ENCODE measurements at places on chromosomes 5 and 9.

- no peak for DNase-seq
These were observed 148.8 kb downstream of the IRX2 start for GRCh38 chr5:2602451-2603271.

DNA sequence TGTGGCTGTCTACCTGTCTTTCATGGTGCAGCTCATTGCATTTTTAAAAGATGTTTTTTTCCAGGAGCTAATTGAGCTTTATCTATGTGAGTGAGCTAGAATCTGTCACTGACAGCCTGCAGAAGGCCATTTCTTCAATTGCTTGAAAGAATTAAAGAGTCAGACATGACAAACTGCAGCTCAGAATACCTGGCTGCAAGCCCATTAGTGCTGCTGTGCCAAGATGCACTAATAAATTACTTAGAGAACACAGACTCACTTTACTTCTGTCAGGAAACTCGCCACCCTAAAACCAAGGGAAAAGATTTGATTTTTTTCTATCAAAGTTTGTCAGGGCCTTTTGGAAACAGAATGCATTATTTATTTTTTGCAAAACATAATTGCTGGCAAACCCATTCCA lies 368.3 kb downstream of the CAAP1 start:
- no peak for DNase-seq

DNA sequence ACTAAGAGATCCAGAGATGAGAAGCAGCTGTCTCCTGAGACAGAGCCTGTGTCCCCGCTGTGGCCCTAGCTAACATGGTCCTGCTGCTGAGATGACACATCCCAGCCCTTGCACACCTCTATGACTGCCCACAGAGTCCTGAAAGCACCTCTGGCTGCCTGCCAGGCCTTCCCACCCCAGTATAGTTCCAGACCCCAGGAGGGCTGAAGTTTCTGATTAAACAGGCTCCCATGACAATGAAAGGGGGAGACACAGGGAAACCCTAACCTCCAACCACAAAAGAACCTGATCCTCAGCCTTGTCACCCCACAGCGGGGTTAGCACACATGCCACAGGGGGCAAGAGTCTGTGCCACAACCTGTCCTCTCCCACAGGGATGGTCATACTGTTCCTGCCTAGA lies 15.6 kb downstream of the CIZ1 start:
- no peak for DNase-seq

GRCh38 chr5:40171971-40172370 lies 507.7 kb upstream of the PTGER4 start:
- no peak for DNase-seq

- DNase-seq, result peak; percentile 85
These were observed 20.3 kb downstream of the PTPA start for GRCh38 chr9:129131300-129132145.

GRCh38 chr5:158814521-158814920 lies 285.2 kb downstream of the EBF1 start:
- no peak for DNase-seq

DNA sequence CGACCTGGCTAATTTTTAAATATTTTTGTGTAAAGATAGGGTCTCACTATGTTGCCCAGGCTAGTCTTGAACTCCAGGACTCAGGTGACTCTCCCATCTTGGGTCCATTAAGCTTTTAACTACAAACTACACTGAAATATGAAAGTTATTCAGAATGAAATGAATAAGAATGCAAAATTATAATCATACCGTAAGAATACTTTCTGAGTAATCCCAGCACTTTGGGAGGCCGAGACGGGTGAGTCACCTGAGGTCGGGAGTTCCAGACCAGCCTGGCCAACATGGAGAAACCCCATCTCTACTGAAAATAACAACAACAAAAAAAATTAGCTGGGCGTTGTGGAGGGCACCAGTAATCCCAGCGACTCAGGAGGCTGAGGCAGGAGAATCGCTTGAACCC lies 1.1 kb upstream of the ORM1 start:
- DNase-seq, result no peak

DNA sequence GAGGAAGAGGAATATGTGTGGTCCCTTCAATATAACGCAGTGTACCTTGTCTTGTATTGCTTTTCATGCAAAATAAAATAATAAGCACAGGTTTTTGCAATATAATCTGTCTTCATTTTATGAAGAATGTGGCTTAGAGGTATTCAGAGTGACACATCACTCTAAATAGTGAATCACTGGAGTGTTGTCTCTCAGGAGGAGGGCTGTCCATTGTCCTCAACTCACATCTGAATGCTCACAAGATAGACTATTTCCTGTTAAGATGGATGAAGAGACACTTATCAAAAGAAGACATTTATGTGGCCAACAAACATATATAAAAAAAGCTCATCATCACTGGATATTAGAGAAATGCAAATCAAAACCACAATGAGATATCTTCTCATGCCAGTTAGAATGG lies 1147.5 kb upstream of the C9orf72 start:
- DNase-seq, result no peak

- peak; percentile 83 for DNase-seq
These were observed 64.7 kb downstream of the RXRA start for GRCh38 chr9:134390947-134391318.

GRCh38 chr5:66540078-66540477 lies 56.1 kb upstream of the MAST4 start:
- DNase-seq, result no peak

DNA sequence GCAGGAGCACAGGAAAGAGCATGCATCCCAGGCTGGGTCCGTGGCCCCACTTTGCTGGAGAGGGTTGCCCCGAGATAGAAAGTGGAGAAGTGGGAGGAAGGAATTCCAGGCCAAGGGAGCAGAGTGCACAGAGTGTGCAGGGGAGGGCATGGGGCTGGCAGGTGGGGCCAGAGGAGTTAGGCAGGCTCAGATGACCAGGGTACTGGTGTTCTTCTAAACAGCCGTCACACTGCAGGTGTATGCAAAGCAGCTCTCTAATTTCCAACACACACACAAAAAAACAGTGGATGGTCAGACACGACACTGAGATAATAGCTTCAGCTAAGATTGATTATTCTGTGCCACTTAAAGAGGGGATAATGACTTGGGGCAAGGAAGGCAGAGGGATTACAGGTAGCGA lies 212.2 kb downstream of the MTRR start:
- DNase-seq, result no peak

GRCh38 chr5:116068028-116068632 lies 16.7 kb upstream of the COMMD10 start:
- peak; percentile 74 for DNase-seq

DNA sequence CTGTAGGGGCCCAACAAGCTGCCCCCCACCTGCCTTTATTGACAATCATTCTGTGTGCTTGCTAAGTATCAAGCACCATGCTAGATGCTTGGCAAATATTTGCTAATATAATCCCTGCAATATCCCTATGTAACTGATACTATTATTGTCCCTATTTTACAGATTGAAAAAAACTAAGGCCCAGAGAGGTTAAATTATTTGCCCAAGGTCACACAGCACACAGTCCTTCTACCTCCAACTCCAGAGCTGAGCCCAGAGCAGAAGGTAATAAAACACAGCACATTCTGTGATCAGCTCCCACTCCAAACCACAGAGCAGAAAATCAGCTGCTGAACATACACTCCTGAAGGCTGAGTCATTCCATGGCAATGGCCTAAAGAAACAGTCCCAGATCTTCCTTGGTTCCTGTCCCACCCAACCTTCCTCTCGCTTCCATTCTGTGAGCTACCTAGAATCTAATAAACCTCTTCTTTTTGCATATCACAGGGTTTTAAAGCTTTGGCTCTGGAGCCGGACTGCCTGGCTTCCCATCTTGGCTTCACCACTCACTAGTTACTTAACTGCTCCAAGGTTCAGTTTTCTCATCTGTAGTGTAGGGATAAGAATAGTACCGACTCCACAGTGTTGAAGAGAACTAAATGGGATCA lies 66.7 kb upstream of the ADRA1B start:
- DNase-seq, result no peak

DNA sequence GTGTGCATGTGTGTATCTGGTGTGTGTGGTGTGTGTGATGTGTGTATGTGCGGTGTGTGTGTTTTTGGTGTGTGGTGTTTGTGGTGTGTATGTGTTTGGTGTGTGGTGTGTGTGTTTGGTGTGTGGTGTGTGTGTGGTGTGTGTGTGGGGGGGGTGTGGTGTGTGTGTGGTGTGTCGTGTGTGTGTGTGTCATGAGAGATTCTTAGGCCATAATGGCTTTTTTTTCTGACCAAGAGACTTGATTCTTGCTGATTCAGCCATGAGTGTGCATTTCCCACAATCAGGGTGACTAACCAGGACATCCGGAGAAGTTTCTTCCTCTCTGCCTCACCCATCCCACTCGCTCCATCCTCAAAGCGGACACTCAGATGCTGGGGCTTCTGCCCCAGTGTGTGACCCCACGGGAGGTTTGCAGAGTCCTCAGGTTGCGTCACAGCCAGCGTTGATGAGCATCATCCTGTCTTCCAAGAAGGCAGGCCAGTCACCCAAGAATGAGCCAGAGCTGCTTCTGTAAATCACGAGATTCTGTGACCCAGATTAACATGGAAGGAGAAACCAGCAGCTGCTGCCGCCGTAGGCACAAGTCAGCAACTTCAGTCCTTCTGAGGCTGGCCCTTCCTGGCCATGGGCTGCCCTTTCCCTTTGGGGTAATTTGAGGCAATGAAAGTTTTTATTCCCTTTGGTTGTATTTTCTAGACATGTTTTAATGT lies 12.5 kb upstream of the CTSL start:
- DNase-seq, result no peak

GRCh38 chr5:61394078-61394704 lies 62.1 kb downstream of the ZSWIM6 start:
- no peak for DNase-seq

GRCh38 chr5:13552361-13552760 lies 392.1 kb downstream of the DNAH5 start:
- no peak for DNase-seq

DNA sequence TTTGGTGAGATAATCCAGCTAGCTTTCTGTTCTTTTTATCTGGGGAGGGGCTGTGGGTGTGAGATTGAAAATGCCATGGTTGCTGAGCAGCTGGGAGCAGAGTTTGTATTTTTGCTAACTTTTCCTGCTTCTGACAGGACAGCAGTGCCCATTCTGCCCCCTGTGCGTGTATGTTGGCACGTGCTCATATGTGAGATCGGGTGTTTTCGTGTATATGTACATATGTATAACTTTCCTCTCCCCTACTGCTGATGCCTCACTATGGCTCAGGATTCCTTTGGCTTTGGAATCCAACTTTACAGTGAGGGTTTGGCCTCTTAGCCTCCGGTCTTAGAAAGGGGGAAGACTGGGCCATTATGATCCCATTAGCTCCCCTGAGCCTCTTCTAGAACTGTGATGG lies 38.3 kb downstream of the RGS3 start:
- DNase-seq, result no peak

DNA sequence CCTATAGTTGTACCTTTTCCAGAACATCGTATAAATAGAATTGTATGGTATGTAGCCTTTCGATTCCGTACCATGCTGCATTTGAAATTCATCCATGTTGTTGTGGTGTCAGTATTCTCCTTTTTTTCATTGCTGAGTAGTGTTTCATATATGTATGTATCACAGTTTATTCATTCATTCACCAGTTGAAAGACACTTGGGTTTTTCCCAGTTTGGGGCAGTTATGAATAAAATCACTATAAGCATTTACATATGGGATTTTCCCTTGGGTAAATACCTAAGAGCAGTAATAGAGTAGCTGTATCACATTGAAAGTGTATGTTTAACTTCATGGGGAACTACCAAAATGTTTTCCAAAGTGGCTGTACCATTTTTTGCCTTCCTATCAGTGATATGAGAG lies 16.1 kb upstream of the FKTN start:
- DNase-seq, result peak; percentile 15

GRCh38 chr5:52897238-52897614 lies 91.9 kb upstream of the ITGA2 start:
- DNase-seq, result no peak

DNA sequence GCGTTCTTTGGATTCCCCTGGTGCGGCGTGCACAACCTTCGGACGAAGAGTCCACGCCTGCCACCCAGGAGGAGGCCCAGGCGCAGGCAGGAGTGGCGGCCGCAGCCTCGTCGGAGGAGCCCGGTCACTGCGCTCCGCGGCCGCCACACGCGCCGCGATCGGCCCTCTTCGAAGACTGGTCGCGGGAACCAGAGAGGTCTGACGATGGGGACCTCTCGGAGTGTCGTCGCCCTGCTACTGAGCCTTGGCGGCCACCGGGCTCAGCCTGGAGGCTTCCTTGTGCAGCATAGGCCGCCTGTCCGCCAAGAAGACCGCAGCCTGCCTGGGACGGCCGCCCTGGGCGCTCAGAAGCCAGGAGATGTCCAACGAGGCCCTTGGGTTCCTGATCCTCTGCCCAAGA lies 112.5 kb upstream of the SELENOP start:
- DNase-seq, result no peak

DNA sequence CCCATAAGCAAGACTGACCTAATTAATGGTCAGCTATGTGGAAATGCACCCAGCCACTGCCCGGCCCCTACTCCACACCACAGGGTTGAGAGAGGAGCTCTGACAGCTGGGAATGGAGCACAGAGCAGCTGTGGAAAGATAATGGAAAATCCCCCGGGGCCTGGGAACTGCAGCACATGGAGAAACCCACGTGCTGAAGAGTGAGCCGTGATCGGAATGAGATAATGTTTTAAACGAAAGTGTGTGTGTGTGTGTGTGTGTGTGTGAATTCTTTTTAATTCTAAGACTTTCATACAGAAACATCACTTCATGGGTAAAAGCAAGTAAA lies 13.1 kb upstream of the SLC12A7 start:
- DNase-seq, result no peak

GRCh38 chr5:65120371-65120967 lies 351.7 kb downstream of the CWC27 start:
- DNase-seq, result no peak

- DNase-seq, result no peak
These were observed 352.1 kb downstream of the MLLT3 start for GRCh38 chr9:20270161-20270560.

DNA sequence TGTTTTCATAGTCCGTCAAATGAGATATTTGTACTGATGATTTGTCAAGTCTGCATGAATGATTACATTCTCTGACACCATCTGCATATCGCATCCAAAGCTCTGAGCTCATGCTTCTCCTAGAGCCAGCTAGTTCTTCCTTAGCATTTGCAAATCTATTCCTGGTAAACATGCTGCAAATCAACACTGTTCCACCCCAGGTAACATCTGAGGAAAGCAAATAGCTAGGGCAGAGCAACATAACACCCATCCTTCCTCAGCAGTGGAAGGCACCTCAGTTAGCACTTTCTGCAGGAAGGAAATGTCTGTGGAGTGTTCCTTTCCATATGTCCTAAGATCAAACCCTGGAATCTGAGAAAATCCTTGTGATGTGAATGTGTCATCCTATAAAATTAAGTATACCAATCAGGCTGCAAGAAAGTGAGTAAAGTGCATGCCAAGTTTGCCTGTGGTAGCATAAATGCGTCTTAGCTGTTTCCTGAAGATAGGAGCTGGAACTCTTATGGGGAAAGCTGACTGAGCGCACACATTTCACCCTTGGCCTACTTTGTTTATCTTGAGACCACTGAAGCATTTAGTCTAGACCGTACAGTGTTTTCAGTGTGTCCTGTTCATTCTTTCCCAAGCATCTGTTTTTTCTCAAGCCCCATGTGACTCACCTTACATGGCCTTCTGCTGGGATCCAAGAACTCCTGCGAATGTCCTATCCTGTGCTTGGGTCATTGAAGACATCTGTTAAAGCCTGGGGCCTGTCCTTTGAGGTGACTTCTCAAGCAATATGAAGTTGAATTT lies 50.9 kb upstream of the STARD4 start:
- no peak for DNase-seq

GRCh38 chr5:108430931-108431608 lies 49.2 kb upstream of the FBXL17 start:
- DNase-seq, result no peak

All from B cell (primary cell).